ENCODE measurements at places on chromosomes 13 and 19.

- no peak for DNase-seq
These were observed 24.3 kb downstream of the TMEM255B start for GRCh38 chr13:113783200-113783881.

DNA sequence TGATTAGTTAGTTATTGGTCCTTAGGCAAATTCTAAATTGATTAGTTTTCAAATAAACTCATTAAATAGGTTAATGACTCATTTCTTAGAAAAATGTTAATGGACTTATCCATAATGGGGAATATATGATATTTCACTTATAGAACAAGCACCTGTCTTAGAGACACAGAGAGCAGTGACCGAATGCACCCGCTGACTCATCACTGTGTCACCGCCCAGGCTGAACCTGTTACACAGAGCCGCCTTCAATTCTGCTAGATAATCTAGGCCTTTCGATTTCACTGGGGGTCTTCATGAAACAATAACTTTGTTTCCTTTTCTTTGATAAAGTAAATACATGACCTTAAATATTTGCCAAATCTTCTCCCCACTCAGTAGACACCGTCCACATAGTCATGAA lies 13.1 kb downstream of the IRS2 start:
- no peak for DNase-seq

GRCh38 chr19:1374250-1374577 lies 9.5 kb upstream of the NDUFS7 start:
- no peak for DNase-seq

DNA sequence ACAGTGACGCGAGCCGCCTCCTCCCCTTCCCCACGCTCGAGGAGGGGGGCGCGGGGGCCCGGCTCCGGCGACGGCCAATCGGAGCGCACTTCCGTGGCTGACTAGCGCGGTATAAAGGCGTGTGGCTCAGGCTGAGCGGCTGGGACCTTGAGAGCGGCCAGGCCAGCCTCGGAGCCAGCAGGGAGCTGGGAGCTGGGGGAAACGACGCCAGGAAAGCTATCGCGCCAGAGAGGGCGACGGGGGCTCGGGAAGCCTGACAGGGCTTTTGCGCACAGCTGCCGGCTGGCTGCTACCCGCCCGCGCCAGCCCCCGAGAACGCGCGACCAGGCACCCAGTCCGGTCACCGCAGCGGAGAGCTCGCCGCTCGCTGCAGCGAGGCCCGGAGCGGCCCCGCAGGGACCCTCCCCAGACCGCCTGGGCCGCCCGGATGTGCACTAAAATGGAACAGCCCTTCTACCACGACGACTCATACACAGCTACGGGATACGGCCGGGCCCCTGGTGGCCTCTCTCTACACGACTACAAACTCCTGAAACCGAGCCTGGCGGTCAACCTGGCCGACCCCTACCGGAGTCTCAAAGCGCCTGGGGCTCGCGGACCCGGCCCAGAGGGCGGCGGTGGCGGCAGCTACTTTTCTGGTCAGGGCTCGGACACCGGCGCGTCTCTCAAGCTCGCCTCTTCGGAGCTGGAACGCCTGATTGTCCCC lies at the start of gene JUNB:
JUNB (plus strand) TSS at position 142 of the 706 bp plus-strand sequence; CDS start at position 428, 286 bp downstream.
- DNase-seq, result peak; percentile 91

DNA sequence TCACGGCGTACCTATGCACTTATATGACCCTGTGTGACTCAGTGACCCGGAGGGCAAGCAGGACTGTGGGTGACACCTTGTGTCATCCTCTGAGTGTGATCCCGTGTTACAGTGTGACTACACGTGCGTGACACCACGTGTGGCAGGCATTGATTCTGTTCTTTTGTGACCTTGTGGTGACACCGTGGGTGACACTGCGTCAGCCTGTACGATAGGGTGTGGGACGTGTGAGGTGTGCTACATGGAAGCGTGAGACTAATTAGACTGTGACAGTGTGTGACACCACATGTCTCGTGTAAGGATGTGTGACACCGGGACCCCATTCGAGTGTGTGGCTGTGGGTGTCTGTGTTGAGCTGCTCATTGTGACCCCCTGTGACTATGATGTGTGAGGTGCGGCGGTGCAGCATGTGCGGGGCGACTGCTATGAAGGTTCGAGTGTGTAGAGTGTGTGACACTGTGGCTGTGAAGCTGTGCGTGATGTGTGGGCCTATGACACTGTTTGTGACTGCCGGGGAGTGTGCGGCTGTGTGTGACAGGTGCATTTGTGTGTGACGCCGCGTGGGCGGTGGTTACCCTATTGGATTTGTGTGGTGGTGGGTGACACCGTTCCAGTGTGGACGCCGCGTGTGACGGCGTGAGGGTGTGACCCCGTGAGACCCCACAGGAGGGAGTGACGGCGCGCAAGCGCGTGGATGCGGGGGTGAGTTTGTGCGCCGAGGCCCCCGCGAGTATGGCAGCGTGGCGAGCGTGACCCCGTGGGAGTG lies 399 bp upstream of the SPTBN4 start:
- DNase-seq, result peak; percentile 20

Measured in NCI-H524 (cell line).